ENCODE measurements at places on chromosomes 4 and X. TPM values are rescaled to one million over a fixed set of nuclear protein-coding genes. Genes with fewer than 3 reads are reported as not detected.

KLHL13 gene
- total RNA-seq: 10.3 TPM

GRCh38 chr4:186693159-186693815 is 30.4 kb downstream of the FAT1 start:
- peak; percentile 95 for DNase-seq

- no peak for DNase-seq
These were observed 1101.7 kb upstream of the INTU start for GRCh38 chr4:126530996-126531585.

DNA sequence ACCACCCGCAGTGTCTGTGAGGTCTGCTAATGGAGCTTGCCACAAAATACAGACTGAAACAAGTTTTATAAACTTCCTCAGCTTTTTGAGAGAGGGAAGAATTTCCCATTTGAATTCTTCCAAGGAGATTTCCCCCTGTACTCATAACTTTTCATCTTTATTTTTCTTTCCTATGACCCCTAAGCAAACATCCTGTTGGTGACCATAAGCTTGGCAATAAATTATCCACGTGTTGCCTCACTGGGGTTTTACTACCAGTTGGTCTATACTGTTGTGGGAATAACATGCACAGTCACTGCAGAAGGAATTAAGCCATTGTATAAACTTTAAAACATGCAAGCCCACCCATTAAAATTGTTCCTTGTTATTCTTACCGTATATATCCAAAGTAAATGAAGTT is 86.2 kb downstream of the SLC39A8 start:
- DNase-seq: no peak

GRCh38 chrX:109372291-109372690 is 109.6 kb downstream of the GUCY2F start:
- DNase-seq: no peak

- DNase-seq: no peak
These were observed 53.5 kb upstream of the FGF13 start for GRCh38 chrX:138765051-138765450.

GRCh38 chrX:153539171-153539978 is 21.9 kb downstream of the ATP2B3 start:
- peak; percentile 90 for DNase-seq

GRCh38 chr4:146381263-146381872 is 140.4 kb downstream of the SLC10A7 start:
- no peak for DNase-seq

DNA sequence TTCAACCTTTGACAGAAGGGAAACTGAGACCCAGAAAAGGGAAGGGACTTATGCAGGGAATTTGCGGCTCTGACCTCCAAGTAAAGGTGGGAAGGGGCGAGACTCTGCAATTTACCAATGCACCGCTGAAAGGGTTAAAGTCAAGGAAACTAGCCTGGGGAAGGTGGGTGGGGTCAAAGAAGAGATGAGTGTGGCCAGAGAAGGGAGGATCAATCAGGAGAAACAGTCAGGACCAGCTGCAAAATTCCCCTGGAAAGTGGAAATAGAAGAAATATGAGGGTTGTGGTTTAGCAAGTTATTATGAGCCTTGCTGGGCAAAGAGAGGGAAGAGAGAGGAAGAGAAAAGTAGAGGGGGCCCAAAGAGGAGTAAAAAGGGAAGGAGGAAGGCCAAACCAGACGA is 30.5 kb downstream of the STARD8 start:
- DNase-seq: no peak

GRCh38 chr4:81039351-81039972 is 9.0 kb downstream of the BMP3 start:
- DNase-seq: no peak

DNA sequence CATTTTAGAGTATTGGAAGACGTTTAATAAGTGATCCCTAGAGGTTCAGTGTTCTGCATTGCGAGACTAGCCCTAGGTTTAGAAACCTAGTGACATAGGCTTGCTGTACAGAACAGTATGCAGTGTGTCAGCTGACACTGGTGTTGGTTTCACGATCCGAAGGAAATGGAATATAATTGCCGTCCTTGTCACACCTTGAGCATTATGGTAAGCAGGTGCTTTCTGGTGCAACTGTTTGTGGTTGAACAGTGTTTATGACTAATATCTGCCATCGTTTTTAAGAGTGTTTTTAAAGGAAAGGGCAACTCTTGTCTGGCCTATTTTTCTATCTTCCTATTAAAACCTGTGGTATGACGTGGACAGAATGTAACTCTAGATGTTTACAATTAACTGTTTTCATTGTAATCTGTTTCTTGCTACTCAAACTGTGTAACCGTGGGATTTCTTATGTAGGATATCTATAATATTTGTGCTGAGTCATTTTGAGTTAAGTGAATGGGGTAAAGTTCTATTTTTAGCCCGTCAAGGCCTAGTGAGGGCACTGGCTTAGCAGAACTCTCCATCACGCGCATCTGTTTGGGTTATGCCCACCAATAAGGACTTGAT is 53.8 kb upstream of the TBC1D14 start:
- DNase-seq: no peak

- no peak for DNase-seq
These were observed 186.8 kb downstream of the FAT4 start for GRCh38 chr4:125501568-125501967.

CTAG1A gene
- not detected for total RNA-seq

DNA sequence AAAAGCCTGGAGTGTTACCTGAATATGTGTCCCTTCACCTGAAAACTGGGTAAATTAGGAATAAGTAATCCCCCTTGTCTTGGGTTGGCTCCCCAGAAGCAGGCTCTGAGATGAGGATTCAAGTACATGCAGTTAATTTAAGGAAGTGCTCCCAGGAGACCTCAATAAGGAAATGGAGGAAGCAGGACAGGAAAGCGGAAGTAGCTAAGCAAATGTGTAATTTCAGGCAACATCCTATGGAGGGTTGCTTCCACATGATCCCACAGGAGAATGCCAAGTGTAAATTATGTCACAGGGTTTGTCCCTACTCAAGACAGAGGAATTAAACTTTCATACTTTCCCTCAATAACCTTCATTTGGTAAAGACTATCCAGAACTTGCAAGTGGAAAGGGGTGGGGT is 48.1 kb upstream of the ARHGEF6 start:
- no peak for DNase-seq

DNA sequence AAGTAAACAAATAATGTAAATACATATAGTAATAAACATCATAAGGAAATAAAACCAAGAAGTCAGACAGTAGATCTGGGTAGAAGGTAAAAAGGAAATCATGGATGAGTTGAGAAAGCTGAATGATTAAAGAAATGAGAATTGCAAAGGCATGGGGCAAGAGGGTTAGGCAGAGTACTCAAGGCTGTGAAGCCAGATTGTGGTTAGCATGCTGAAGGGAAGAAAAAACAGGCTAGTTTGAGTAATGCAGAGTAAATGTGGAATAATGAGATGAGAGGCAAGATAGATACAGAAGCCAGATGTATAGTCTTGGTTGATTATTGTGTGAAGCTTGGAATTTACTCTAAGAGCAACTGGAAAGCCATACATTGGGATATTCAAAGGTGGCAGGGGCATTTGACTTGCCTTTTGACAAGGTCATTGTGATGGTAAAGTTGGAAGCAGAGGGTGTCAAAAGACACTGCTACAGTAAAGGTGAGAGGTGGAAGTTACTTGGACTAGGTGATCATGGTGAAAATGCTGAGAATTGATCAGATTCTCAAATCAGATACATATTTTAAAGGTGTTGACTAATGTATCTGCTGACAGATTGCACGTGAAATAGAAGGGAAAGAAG is 307.0 kb downstream of the FSTL5 start:
- no peak for DNase-seq

DNA sequence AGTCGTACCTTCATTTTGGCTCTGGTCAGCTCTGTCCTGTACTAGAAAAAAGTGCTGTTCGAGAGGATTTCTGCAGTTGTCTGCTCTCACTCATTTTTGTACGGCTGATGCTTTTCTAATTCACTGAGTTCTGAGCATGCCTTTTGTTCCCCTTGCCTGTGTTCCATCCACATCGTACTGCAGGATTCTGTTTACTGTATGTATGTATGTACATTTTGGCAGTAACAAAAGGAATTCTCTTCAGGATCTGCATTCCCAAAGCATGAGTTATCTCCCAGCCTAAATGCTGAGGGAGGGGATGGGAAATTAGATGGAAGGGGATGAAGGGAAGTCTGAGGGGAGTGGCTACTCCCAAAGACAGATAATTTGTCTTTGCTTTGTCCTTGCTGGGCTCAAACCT is 87.6 kb downstream of the GBA3 start:
- no peak for DNase-seq

GRCh38 chr4:147924604-147925412 is 192.9 kb downstream of the ARHGAP10 start:
- no peak for DNase-seq

CENPE gene
- 1.9 TPM for total RNA-seq

DNA sequence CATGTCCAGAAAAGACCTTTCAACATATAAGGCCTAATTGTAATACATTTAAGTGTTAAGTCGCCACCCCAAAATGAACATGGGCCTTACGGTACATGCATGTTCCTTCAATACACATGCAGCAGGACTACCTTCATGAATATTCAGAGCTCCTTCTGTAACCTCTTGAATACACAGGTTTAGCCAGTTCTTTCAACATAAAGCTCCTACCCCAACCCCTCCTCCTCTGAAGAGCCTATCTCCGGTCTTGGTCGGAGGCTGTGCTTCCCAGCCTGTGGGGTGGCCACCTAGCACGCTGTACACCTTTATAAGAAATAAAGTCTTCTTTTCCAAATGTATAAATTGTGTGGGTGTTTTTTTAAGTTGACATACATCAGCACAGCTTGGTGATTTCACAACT is 28.3 kb downstream of the NPY5R start:
- DNase-seq: no peak

TEX13B gene
- total RNA-seq: not detected
